ENCODE measurements at places on chromosomes 11 and 22.
A peak's percentile ranks its signal among the peaks of the same experiment; 100 is the strongest.

DNA sequence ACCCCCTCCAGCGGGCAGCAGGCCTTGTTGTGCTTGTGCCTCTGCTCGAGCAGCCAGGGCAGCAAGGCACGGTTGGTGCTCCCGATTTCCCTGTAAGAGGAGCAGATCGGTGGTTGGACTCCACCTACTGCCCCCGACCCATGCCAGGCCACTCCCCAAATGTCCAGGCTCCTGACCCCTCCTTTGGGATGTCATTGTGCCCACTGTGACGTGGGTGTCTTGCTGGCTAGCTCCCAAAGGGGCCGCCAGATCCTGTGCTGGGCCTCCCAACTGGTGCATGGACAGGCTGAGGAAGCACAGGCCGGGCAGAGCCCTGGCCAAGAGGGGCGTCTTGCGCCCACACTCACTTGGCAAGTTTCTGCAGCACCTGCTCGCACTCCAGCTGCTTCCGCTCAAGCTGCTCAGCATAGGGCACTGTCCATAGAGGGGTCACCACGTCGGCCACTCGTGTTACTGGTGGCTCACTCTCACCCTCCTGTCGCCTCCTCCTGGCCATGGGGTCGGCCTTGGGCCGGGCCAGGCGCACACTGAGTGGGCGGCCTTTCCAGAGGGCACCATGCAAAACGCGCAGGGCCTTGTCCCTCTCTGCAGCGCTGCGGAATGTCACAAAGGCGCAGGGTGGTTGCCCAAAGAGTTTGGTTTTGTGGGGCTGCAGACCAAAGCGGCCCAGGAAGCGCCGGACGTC is at the start of gene RANBP1:
RANBP1 (plus strand) TSS at position 414 of the 685 bp plus-strand sequence; CDS start at position 495, 81 bp downstream.
- no peak for DNase-seq

DNA sequence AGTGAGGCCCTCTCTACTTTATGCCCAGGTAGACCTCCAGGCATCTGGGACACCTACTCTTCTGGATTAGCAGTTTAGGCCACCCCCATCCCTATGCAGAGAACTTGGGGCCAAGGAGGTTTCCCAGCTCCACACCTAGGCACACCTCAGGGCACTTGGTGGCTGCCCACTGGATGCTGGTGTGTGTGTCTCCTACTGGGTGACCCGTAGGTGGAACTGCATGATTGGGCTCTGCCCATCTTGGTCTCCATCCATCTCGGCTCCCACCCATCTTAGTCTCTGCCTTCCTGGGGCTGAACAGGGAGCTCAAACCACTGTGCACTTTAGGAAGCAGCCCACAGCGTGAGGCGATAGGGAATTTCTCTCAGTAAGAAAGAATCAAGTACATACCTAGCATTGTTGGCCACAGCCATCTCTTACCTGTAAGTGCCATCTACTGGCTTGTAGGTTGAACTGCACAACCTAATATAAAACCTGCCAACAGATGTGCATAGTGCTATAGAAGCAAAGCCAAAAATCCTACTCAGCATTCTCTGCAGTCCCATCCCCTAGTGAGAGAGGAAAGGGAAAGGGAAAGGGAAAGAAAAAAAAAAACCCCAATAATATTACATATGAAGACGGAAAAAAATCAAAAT is 61.6 kb upstream of the PTPN5 start:
- DNase-seq, result peak; percentile 44

GRCh38 chr11:2140411-2141400 is 1.5 kb upstream of the IGF2 start:
- no peak for DNase-seq

DNA sequence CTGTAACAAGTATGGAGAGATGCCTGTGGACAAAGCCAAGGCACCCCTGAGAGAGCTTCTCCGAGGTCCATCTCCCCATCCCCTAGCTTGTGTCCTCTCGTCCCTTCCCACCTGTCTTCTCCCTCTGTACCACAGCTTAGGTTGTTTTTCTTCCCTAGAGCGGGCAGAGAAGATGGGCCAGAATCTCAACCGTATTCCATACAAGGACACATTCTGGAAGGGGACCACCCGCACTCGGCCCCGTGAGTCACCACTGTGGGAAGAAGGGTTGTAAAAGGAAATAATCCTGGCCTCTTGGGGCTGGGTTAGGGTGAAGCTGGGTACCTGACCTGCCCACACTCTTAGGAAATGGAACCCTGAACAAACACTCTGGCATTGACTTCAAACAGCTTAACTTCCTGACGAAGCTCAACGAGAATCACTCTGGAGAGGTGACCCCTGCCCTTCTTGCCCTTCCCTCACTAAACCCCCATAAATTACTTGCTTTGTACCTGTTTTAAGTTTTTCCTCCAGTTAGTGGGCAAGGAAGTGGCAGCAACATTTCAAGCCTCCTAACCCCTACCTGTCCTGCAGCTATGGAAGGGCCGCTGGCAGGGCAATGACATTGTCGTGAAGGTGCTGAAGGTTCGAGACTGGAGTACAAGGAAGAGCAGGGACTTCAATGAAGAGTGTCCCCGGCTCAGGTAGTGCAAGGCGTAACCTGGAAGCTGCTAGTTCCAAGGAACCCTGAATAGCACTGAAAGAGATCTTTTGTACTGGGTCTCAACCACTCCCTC is 3.1 kb downstream of the TAF10 start:
- DNase-seq, result no peak

DNA sequence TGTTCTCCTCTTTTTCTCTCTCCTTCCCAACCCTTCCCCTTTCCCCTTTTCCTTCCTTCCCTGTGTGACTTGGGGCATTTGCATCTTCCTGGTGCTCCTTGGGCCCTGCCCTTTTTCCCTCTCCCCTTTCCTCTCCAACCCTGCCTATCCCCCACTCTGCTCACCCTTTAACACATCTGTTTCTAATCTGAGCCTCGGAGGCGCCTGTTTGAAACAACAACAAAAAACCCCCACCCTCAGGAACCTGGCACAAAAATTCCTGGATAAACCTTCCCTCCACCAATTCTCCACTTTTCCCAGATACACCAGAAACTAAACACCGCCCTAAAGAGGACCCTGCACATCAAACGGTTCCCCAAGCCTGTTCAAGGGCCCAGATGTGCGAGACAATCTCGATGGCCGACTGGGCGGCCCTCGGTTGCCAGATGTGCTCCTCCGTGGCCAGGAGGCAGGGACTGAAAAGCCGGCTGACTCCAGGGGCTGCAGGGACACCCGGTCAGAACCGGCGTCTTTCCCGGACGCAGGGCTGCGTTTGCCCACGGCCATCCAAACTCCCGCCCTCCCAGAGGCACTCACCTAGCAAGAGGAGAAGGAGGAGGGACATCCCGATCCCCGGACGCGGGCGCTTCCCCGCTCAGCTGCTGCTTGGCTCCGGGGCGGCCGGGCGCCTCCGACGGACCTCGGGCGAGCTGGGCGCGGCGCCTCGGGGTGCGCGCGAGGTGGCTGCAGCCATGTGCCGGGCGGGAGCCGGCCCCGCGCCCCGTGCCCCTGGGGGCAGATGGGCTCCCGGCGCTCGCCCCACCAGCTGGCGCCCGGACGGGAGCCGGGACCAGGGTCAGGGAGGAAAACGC is 486 bp downstream of the CLMP start:
- DNase-seq, result peak; percentile 35

Data from fibroblast of pulmonary artery (primary cell).